ENCODE measurements at places on chromosomes 5 and 9.

DNA sequence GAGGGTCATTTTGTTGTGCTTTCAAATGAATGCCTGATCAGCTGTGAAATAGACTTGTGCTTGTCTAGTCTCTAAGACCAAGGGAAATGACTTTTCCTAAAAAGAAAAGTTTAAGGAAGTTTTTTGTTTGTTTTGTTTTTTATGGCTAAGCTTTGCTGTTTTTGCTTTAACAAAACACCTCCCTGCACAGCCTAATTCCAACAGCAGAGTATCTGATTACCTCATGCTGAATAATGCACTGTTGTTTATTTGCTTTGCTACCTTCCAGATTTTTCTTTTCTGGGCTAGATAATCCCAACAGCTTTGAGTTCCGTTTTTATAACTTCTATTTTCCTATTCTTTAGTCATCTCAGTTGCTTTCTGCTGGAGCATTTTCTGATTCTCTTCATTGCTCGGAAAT, 95.8 kb downstream of the AOPEP start:
- DNase-seq, result no peak

DNA sequence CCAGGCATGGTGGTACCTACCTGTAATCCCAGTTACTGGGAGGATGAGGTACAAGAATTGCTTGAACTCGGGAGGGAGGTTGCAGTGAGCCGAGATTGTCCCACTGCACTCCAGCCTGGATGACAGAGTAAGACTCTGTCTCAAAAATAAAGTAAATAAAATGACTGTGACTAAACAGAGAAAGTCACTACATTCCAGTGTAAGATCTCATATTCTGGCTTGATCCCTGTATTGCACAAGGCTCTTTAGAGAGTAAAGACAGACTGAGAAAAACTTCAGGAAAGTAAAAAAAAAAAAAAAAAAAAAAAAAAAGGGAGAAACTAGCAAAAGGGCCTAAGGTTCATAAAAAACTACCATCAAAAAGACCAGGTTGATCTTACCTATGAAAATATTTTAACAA, 106.6 kb upstream of the PJA2 start:
- DNase-seq, result no peak

DNA sequence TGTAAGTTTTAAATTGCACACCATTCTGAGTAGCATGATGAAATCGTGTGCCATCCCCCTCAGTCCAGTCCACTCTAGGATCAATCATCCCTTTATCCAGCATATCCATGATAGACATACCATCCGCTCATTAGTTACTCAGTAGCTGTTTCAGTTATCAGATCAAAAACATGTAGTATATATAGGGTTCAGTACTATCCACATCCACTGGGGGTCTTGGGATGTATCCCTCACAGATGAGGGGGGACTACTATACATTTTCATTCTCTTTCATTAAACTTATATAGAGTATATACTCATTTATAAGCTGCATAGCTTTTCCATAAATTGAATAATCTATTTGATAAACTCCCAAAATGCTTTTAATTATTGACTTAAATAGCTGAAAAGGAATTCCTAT, 67.6 kb downstream of the MEIKIN start:
- no peak for DNase-seq

DNA sequence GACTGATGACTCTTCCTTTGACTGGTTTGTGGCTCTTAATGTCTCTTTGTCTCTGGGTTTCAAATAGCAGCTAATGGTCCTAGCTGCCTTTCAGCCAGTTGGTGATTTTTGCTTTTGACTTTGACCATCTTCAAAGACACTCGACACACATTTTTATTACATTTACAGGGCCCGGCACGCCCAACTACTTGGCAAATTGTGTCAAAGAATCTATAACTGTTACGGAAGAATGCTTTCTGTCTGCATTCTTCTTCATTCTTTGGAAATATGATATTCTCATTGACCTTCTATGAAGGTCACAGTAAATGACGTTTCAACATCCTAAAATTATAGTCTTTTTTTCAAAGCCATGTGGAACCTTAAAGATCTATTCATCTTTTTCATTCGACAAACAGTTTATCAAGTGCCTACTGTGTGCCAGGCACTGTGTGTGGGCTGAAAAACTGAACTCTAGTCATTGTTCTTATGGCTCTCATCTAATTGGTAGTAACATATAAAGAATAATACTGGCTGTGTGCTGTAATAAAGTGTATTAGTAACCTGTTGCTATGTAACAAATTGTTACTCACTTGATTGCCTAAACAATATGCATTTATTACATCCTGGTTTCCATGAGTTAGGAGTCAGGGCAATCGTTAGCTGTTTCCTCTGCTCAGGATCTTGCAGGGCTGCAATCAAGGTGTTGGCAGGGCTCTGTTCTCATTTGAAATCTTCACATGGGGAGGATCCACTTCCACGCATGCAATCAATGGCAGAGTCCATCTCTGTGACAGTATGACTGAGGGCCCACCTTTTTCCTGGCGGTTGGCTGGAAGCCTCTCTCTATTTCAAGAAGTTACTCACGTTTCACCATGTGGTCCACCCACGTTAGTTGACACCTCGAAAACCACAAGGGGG, 7.0 kb upstream of the WHRN start:
- no peak for DNase-seq

- DNase-seq, result no peak
Observed at GRCh38 chr5:63170486-63170885, 591.9 kb downstream of the LRRC70 start.

DNA sequence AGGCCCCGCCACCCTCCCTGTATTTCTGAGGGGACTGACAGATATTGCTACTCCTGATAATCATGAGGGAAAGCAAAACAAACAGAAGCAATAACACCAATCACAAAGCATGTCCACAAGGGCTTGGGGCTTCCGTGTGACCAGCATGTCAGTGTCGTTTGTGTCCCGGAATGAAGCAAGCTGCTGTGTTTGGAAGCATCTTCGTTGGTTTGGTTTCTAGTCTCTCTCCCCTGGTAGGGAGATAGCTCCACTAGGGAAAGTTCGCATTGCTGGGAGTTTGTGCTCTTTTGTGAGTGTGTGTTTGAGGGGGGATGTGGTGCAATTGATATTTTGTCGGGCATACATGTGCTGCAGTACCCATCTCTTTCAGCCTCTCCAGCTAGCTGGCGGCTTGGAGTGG, 1.4 kb downstream of the GRIA1 start:
- DNase-seq, result no peak

GRCh38 chr9:13146840-13147239, 132.7 kb downstream of the MPDZ start:
- DNase-seq, result no peak

All from left forelimb (tissue), 1 donor.